ENCODE measurements at places on chromosomes 11 and 22.
A peak's percentile ranks its signal among the peaks of the same experiment; 100 is the strongest.

GRCh38 chr11:33025339-33025722 lies 9.7 kb downstream of the DEPDC7 start:
- no peak for DNase-seq

DNA sequence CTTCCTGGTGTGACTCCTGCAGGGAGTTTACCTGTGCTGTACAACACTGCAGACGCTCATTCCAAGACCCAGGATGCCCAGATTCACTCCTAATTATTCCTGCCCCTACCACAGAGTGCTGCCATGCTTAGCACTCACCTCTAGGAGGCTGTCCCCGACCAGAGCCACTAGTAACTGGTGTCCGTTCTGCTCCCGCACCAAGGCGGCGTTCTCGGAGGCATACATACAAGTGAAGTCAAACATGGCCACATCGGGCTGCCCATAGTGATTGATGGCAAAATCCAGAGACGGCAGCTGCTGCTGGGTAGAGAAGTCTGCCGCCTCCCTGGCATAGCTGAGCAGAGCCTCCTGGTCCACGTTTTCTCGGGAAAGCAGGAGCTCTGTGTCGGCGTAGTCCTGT lies 122.3 kb upstream of the BID start:
- no peak for DNase-seq

- no peak for DNase-seq
Measured at GRCh38 chr11:57471496-57471895, 11.2 kb downstream of the RTN4RL2 start.

DNA sequence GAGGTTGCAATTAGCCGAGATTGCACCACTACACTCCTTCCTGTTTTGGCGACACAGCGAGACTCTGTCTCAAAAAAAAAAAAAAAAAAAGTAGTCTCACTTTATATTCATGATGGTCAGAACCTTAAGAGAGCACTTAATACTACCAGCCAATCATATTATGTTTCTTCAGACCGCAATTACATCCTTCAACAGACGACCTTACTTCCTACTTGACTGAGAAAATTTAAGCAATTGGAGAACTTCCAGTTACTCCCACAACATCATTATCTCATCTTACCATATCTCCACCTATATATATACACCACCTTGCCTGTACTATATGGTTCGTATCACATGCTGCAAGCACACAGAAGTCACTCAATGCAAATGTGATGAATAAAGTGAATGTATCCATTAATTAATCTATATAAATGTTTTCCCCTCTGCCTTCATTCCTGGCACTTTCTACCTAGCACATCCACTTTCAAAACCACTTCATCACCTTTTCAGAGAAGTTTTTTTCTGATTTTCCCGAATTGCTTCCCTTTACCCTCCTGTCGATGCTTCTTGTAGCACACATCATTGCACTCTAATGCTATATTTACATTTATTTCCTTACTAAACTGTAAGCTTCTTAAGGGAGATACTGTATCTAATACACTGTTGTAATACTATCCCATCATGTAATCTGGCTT lies 13.8 kb downstream of the ATP5MG start:
- DNase-seq = no peak

DNA sequence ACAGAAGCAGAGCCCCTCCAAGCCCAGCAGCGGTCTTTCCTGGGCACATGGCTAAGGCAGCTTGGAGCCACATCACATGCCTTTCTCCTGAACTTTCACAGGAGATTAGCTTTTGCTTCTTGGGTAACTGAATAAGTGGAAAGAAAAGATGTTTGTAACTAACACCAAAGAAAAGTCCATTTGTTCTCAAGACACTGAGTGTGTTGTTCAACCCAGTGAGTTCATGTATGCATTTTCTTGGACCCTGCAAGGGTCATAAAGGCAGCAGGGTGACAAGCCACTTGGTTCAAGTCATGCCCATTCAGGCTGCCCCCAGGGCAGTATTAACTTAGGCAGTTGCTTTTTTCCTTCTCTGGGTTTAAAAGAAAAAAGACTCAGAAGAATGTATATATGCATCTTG lies 203.4 kb downstream of the FAM76B start:
- no peak for DNase-seq

DNA sequence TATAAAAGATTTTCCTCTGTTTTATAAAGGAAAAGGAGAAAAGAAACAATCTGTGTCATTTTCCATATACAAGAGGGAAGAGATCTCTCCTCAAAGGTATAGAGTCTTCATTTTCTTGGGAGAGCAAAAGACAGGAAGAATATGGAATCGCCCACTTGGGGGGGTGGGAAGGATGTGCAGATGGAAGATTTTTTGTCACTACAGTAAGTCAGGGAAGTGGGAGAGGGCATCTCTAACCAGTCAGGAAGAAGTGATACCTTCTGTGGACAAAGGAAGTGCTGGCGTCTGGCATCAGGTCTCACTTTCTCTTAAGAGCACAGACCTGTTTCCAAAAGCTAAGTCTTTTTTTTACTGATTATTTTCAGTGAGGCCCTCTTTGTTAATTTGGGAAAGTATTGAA lies 1.4 kb downstream of the PRR14L start:
- no peak for DNase-seq

- no peak for DNase-seq
Measured at GRCh38 chr11:119509282-119509841, 86.4 kb upstream of the THY1 start.

- DNase-seq = no peak
Measured at GRCh38 chr11:88523386-88524071, 186.0 kb upstream of the CTSC start.

DNA sequence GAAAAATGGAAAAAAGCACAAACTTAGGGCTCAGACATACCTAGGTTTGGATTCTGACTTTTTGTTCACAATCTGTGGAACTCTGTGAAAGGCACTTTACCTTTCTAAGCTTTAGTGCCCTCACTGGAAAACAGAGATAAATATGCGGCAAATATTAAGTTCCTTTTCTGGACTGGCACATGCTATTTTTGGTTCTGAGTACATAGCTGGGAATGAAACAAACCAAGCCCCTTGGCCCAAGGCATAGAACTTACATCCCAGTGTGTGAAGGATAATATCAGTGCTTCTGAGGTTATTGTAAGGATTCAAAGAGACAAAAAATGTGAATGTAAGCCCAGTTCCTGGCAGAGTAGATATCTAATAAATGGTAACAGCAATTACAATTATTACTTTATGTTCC lies 227.5 kb downstream of the ADAMTS15 start:
- DNase-seq = no peak

GRCh38 chr22:47914481-47915097 lies 1152.1 kb downstream of the TBC1D22A start:
- no peak for DNase-seq

- DNase-seq = no peak
Measured at GRCh38 chr11:4095509-4096230, 1.1 kb downstream of the RRM1 start.

DNA sequence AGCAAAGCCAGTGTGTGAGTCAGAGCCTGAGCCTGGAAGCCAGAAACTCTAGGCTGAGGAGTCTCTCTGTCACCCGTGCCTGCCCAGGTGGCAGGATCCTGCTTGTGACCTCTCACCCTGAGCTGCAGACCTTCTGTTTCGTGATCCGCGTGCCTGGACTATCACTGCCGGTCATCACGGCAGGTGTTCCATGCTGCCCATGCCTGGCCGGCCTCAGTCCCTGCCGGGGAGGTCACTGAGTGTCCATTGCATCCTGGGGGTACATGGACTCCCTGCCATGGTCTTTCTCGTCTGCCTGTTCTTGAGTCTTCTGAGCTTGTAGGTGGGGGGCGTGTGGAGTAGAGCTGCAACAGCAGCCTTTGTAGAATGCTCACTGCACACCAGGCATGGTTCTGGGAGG lies 1032.4 kb downstream of the TBC1D22A start:
- DNase-seq = no peak

DNA sequence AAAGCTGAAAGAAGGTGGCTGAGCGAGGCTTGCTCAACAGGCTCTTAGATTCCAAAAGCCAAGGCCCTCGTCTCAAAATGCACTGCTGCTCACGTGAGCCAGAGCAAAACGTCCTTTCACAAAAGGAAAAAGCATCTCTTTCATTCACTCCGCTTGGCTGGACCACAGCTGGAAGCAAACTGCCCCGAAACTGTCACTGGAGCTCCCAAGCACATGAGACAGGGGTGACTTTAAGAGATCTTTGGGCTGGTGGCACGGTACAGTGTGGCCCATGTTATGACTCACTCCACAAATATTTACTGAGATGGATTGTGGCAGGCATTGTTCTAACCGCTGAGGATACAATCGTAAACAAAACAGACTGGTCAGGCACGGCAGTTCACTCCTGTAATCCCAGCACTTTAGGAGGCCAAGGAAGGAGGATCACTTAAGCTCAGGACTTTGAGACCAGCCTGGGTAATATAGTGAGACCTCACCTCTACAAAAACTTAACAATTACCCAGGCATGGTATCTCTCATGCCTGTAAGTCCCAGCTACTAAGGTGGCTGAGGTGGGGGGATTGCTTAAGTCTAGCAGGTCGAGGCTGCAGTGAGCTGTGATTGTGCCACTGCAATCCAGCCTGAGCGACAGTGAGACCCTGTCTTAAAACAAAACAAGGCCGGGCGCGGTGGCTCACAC lies 3.6 kb downstream of the PLA2G6 start:
- DNase-seq = no peak

DNA sequence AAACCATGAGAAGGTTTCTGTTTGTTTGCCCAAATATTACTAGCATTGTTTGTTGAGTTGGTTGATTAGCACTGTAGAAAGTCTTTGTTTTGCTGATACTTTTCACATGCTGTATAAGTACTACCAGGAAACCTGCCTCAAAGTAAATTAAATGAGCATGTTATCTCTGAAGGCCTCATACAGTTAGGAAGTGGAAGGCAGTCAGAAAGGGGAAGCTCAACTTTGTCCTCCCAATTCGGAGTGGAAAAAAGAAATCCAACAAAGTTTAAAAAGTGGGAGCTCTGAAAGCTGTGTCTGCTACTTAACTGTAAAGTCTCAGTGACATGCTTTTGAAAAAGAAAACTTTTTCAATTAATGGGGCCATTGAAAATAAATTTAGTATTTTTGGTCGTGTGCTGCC lies 188.3 kb upstream of the BLID start:
- DNase-seq = no peak

- no peak for DNase-seq
Measured at GRCh38 chr11:9895006-9895405, 231.1 kb downstream of the SWAP70 start.

DNA sequence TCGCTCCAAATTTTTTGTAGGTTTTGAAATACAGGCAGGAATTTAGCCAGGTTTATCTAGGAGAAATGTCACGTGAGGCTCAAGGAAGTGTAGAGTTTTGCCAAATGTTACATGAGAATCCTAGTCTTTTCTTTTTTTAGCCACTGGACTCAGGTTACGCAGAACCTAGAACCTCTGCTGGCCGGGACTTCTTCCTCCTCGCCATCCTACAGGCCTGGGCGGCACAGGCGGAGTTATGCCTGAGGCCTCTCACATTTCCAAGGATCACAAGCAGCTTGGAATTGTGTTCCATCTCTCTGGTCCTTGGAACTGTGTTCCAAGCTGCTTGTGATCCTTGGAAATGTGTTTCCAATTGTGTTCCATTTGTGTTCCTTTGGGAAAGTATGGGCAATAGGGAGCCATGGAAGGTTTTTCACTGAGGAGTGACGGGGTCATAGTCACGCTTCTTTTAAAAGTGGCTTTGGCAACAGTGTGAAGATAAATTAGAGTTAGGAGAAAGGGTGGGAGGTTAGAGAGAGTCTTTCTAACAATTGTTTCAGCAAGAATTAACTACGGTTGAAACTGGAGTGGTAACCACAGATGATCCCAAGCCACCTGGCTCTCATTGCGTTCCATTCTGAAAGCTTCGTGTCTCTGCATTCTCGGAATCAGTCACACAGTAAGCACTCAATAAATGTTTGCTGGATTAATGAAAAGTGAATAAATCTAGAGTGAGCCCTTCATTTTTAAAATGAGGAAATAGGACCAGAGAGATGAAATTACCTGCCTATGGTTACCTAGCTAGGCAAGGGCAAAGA lies 12.5 kb upstream of the POU2AF1 start:
- no peak for DNase-seq

- DNase-seq = peak; percentile 6
Measured at GRCh38 chr11:125111001-125111342, 454 bp downstream of the TMEM218 start.

GRCh38 chr22:44597616-44598015 lies 99.6 kb upstream of the RTL6 start:
- no peak for DNase-seq
